ENCODE measurements at places on chromosomes 1 and 21.

GRCh38 chr1:101071470-101071891, 45.9 kb upstream of the DPH5 start:
- DNase-seq, result no peak

DNA sequence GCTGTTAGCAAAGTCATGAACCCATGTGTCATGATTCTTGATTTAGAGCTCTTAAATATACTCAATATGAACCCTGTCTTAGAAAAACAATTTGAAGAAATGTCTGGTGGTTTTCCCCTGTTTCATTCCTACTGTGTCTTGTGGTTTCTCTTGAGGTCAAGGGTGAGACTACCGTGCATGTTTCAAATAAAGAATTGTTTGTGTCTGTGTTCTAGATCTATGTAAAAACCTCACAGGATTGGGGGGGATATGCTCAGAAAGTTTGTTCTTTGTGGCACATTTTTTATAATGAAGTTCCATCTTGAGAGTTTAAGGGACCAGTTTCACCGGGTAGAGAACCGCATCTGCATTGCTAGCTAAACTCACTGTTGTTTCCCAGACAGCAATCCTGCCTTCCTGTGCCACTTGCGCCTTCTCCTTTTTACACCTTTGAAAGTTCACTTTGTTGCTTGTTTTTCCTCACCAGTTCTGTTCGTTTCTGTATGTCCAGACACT, 30.9 kb upstream of the CACYBP start:
- DNase-seq, result peak; percentile 7

DNA sequence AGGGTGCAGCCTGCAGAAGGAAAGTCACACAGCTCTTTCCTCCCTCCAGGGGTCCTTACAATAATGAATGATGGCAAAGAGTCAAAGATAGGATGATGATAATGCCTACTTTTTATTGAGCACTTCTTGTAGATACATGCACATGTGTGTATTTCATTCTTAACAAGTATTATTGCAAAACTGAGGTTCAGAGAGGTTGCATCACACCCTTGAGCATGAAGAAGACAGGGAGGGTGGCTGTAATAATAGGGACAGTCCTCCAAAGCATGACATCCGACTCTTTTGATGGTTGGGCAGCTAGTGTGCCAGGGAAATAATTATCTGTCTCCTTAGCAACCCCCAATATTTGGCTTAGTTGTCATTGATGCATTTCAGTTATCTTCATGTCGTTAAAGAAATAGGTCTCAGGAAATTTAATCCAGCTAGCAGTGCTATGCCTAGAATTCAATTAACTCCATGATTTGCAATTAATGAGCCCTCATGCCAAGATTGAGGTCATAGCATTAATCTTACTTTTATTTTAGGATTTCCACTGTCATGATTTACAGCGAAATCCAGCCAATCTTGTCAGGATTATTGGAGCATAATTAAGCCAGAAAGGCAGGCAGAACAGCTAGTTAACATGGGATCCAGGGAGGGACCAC, 35.0 kb downstream of the DNAJC6 start:
- DNase-seq, result no peak

GRCh38 chr1:109768335-109768650, 4.6 kb upstream of the EPS8L3 start:
- DNase-seq, result no peak

DNA sequence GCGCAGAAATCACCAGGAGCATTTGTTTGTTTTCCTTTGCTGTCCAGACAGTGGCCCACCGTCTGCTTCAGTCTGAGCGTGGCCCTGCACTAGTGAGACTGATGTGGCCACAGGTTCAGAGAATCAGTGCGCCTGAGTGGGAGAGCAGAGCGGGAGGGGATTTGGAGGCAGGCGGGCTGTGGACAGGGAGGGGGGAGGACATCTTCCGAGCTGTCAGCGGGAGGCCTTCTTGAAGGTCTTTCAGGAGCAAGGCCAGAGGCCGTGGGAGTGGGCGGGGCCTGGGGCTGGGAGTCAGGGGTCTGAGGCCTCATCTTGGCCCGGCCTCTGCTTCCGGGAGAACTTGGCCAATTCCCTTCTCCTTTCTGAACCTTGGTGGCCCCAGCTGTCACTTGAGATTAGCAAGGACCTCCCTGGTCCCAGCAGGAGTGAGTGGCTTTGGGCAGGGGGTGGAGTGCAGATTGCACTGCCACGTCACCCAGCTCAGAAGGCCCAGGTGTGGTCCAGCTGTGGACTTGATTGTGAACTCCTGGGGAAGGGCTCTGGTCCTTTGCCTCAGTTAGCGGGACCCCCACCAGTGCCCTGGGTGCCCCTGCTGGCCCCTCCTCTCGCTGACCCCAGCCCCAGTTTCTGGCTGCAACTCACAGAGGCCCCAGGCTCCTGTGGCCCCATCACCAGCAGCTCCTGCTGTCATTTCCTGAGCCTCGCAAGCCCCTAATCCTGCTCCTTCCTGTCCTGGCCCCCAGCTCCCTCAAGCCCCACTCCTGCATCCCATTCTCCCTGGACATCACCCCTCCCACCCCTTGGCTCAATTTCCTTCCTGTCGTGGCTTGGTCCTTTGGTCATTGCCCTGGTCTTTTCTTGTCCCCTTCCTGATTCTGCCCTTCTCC, 8.4 kb downstream of the TNFRSF1B start:
- DNase-seq, result no peak

- DNase-seq, result no peak
Observed at GRCh38 chr1:197355248-197355995, 87.4 kb downstream of the CRB1 start.

DNA sequence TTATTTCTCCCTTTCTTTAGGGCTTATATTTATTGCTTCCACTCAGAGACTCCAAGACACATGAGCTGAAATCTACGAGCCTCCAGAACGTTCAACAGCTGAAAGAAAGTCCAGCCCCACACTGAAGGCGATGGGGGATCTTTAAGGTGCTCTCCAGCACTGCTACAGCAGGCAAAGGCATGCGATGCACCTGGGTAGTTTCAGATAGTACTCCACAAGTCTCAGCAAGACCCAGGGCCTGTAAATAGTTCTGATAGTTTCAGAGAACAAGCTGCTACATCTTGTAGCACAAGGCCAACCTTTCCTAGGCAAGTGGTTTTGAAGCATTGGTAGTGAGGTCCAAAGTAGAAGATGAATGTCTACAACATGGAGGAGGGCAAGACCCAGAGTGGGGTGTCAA, 2.2 kb upstream of the HSD3B1 start:
- no peak for DNase-seq

GRCh38 chr1:113674591-113674990, 84.7 kb downstream of the PHTF1 start:
- no peak for DNase-seq

- DNase-seq, result no peak
Observed at GRCh38 chr1:153773096-153773921, 1.9 kb upstream of the SLC27A3 start.

- DNase-seq, result no peak
Observed at GRCh38 chr1:164999146-164999545, 357.4 kb downstream of the LMX1A start.

- no peak for DNase-seq
Observed at GRCh38 chr1:225923381-225923691, 714 bp downstream of the PYCR2 start.

- no peak for DNase-seq
Observed at GRCh38 chr1:117780687-117781475, 148.5 kb downstream of the GDAP2 start.

- no peak for DNase-seq
Observed at GRCh38 chr21:42696501-42697040, 43.1 kb downstream of the PDE9A start.

DNA sequence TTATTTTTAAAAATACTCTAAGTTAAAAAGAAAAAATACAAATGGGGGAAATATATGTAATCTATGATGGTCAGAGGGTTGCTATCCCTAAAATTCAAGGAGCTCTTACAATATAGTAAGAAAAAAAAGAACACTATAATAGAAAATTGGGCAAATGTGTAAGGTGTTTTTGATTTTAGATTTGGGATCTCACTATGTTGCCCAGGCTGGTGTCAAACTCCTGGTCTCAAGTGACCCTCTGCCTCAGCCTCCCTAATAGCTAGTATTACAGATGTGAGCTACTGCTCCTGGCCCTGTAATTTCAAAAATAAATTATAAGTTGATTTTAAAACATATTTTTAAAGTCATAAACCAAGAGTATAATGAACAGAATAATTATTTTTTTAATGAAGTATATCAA, 45.9 kb downstream of the CDC42BPA start:
- DNase-seq, result no peak

DNA sequence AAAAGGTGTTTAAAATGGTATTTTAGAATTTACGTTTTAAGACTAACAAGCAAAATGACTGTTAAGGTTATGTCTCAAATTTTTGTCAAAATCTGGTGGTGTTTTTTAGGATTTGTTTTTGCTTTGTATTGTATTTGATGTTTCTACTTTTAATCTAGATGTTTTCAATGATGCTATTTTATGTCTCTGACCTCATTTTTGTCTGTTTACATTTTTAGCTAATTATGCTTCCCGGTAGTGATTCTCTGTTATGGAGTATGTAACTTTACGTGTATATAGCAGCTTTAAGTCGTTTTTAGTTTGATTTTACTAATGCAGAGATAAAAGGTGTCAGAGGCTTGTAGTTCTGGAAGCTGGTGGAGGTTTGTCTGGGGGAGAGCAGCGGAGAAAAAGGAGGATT, 71.8 kb downstream of the PRDM2 start:
- DNase-seq, result no peak

- DNase-seq, result no peak
Observed at GRCh38 chr1:203147376-203147775, 19.9 kb downstream of the ADORA1 start.

DNA sequence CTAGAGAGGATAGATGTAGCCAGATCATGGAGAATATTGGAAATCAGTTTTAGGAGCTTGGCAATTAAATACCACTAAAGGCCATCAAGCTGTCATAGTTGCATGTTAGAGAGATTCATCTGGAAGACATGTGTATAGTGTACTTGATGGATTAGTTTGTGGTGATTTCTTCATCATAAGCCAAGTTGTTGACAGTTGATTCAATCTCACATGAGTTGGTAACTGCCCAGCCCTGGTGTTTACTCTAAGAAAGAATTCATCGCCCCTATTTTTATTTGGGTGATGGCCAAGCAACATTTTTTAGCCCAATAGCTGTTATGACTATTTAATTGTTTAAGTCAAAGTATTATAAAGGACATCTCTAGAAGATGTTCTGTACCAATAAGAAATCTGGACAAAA, 737.6 kb downstream of the PLA2G4A start:
- DNase-seq, result no peak

DNA sequence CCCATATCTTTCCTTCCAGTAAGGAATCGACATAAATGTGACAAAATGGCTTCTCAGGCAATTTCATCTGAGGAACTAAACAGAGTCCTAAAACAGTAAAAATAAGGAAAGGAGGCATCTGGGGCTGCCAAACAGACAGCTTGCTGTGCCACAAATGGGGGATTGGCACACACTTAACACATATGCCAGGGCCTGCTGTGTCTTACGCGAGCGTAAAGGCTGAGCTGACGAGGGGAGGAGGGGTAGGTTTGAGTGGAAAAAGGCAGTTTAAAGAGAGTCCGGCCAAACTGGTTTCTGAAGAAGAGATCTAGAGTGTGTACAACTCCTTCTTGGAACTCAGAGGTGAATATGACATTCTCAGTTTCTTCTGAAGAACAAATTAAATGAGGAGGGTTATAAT, 244.1 kb upstream of the MAP1LC3C start:
- DNase-seq, result no peak

DNA sequence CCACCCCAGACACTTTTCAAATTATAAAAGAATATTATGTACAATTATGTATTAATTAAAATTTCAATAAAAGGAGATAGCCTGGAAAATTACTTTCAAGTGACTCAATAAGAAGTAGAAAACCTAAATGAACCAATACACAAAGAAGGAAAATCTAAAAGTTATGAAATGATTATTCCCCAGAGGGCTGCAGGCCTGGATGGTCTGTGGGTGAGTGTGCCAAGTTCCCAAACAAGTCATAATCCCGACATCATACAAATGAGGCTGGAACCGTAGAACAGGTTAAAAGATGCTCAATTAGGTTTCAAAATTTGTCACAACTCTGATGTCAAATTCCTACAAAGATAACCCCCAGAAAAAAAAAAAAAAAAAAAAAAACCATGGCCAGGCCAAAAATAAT, 12.7 kb downstream of the SPATC1L start:
- DNase-seq, result no peak

GRCh38 chr1:43763497-43763973, 56.2 kb downstream of the ST3GAL3 start:
- peak; percentile 66 for DNase-seq

GRCh38 chr21:33325222-33326067, 675 bp downstream of the IFNAR1 start:
- no peak for DNase-seq

GRCh38 chr21:28770867-28771661, 221.6 kb downstream of the LTN1 start:
- no peak for DNase-seq

- DNase-seq, result no peak
Observed at GRCh38 chr1:37453647-37454046, 20.7 kb upstream of the ZC3H12A start.

DNA sequence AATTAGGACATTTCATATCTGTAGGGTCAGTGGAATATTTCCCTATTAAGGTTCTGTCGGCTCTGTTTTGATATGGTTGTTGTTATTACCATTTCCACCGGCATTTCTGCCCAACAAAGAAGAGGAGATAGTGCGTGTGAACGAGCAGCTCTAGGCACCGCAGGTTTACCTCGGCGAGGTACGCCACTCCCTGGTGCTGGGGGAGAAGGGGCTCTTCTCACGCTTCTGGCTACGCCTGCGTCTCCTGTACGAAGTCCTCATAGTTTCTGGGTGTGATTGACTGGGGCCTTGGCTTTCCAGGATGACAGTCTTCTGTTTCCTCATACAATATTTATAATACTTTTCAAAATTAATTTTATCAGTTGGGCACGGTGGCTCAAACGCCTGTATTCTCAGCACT, 54.4 kb upstream of the DIP2A start:
- no peak for DNase-seq

All from GDM1 (cell line).